Coronary artery (tissue), 2 donors: ENCODE measurements at places on chromosomes 16 and 17.

DNA sequence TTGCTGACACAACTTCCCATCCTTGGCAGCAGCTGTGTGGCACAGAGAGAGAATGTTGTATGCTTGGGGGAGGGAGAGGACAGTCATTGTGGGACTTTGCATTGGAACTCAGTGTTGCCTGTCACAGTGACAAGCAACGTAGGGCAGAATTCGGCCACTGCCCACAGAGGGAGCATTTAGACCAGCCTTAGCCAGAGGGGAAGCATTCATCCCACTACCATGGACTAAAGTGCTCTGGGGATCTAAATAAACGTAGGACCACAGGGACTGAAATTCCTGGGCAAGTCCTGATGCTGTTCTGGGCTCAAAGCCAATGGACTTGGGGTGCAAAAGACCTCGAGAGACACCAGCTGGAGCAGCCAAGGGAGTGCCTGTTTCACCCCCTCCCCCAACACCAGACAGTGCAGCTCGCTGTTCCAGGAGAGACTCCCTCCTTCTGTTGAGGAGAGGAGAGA lies 44.9 kb downstream of the ABCA8 start:
- DNase-seq: no peak

DNA sequence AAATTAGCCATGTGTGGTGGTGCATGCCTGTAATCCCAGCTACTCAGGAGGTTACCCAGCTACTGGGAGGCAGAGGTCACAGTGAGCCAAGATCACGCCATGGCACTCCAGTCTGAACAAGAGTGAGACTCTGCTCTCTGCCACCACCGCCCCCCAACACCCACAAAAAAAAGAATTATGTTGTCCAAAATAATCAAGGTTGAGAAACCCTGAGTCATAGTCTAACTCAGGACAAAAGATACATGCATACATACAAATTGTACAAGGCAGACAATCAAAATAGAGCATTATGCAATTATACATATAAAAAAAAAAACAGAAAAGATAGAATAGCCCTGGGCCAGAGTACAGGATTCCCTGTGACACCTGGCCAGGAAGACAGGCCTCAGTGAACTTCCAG lies 6.6 kb upstream of the KPNB1 start:
- DNase-seq: no peak

GRCh38 chr16:23104032-23104955 lies 45.0 kb downstream of the USP31 start:
- no peak for DNase-seq

- no peak for DNase-seq
Observed at GRCh38 chr17:68422821-68423220, 34.5 kb downstream of the WIPI1 start.

- DNase-seq: peak; percentile 95
Observed at GRCh38 chr17:78315355-78316114, 44.3 kb downstream of the SOCS3 start.

- no peak for DNase-seq
Observed at GRCh38 chr17:13601776-13602551, at the start of gene HS3ST3A1. Gene HS3ST3A1, minus strand, starts transcription at chr17:13601929. Its CDS starts 800 bp downstream, at chr17:13601129.

- DNase-seq: no peak
Observed at GRCh38 chr16:30005341-30006094, 5.3 kb downstream of the DOC2A start.
